ENCODE measurements at places on chromosomes 12 and 14.
A peak's percentile ranks its signal among the peaks of the same experiment; 100 is the strongest.

DNA sequence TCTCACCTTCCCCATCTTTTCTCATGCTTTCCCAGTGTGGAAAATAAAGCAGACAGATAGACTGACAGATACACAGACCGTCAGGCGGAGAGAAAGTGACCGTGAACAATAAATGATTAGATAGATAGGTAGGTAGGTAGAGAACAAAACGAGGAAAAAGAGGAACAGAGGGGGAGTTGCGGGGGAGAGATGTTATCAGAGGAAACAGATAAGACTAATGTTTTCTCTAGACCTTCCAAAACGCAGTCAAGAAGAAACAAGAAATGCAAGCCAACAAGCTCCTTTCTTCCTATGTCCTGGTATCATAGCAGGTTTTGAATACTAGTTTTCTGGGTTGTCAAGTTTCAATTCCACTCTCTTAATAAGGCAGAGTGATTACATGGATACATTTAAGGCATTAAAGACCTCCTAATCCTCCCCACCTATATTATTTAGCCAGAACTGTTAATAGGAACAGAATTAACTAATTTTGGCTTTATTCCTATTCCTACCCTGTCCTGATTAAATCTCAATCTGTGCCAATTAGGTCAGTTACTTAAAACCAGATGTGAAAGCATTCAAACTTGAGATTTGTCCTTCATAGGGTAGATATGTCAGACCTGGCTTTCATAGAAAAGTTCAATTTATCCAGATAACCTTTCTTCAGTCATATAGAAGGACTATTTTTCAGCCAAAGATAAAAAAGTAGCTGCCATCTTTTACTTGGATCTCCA is 89.0 kb upstream of the PTPRR start:
- DNase-seq, result peak; percentile 5

- peak; percentile 72 for DNase-seq
Observed at GRCh38 chr14:103427485-103428443, 42.5 kb downstream of the MARK3 start.

DNA sequence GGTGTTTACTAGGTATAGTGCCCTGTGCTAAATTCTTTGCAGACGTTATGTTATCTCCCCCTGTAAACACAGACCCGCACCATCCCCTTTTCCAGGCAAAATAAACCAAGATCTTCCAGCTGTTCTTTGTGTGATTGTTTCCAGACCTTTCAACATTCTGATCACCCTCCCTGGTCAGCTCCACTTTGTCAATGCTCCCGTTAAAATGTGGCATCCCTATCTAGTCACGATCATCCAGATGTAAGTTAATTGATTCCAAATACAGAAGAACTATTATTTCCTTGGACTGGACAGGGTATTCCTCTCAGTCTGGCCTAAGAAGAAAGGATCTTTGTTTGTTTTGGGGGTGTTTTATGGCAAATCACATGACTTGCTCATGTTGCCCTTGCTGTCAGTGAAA is 127.6 kb upstream of the ARID2 start:
- no peak for DNase-seq

DNA sequence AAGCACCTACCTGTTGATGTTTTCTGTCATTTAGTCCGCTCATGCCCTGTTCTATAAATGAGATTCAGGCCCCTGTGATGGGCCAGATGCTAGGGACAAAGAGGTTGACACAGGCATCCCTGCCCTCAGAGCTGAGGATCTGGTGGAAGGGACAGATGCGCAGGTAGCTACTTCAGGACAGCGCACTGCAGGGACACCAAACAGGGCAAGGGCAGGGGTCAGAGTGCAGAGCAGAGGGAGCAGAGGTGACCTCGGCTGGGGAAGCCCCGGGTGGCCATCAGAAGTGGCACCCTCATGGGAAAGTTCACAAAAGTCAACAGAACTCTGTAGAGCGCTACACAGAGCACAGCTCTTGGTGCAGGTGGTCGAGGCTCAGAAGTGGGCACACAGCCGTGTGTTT is 5.6 kb upstream of the PNMA1 start:
- DNase-seq, result no peak
